ENCODE measurements at places on chromosomes 4 and X. TPM values are rescaled to one million over a fixed set of nuclear protein-coding genes. Genes with fewer than 3 reads are reported as not detected.
A peak's percentile ranks its signal among the peaks of the same experiment; 100 is the strongest.

DNA sequence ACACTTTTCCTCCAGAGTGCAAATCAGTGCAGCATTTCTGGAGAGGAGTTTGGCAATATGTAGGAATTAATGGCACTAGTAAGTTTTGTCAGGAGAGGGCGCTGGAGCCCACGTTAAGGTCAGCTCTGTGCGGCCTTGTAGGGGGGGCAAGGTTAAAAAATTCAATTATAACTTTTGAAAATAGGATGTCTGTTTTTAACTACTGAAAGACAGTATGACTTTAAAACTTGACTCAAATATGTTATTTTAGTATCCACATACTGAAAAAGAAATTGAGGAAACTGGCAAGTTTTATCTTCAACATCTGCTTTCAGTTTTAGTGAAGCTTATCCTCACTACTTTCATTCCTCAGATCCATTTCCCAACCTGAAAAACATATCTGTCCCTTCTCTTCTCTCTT, 30.9 kb upstream of the HSD17B13 start:
- no peak for DNase-seq

- DNase-seq = no peak
Measured at GRCh38 chr4:185846505-185847150, 34.6 kb upstream of the SORBS2 start.

DNA sequence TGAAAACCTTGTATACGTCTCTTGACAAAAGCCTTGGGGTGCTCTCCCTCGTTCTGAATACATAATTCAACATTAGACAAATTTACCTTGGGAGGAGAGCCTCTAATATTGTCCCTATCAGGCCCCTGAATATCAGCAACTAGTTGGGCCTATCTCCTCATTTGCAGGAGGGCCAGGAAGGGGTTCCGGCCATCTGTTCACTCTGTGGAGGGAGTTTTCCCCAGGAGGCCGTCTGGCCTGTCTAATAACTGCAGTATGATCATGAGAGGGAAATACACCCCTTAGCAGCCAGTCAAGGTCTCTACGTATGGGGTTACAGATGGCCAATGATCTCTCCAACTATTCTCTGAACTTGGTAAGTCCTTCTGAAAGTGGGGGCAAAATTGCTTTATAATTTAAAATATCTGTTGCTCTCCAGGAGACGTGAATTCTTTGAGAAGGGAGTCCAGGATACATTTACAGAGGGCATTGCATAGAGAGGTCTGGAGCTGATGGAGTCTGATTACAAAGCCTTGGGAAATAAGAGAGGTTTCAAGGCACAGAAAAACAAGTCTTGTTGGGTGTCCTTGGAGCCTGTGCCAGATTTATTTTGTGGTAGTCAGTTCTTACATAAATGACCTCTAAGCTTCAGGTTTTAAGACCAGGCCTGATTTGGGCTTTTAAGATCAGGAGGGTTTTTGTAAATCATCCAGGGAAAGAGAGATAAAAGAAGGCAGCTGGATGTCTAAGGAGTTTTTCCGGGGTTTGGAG, 48.2 kb upstream of the UXT start:
- no peak for DNase-seq

GRCh38 chrX:150255441-150256296, 107.4 kb upstream of the MAMLD1 start:
- no peak for DNase-seq

- no peak for DNase-seq
Measured at GRCh38 chr4:2746891-2747695, 9.0 kb downstream of the TNIP2 start.

GRCh38 chr4:10175626-10176025, 59.0 kb upstream of the WDR1 start:
- no peak for DNase-seq

DNA sequence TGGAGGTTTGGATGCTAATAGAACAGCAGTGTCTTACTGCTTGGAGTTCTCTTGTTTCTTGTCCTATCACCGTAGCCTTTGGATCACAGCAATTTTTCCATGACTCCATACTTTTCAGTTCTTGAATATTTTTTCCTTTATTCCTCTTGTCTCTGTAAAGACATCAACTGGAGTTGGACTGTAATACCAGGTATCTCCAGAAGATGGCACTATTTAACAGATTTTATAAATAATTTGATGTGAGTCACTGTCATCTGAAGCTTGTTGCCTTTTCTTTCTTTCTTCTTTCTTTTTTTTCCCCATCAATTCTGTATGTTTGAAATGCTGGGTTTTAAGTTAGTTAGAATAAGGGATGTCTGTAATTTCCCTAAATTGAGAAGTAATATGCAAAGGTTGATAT, 24.1 kb downstream of the HPRT1 start:
- DNase-seq = peak; percentile 51

GRCh38 chr4:188002323-188002722, 6.8 kb downstream of the ZFP42 start:
- no peak for DNase-seq

GRCh38 chrX:70030301-70030767, 19.4 kb downstream of the AWAT2 start:
- DNase-seq = peak; percentile 62

GRCh38 chr4:147879676-147880075, 147.8 kb downstream of the ARHGAP10 start:
- DNase-seq = no peak

Gene FAM184B
- polyA plus RNA-seq = 0.39 TPM

Gene AFM
- polyA plus RNA-seq = 30.8 TPM

Gene CSAG1
- polyA plus RNA-seq = not detected

Gene LDB2
- 26.9 TPM for polyA plus RNA-seq

Measured in kidney (tissue), 22 donors.